Fibroblast of skin of scalp (primary cell): ENCODE measurements at places on chromosomes 6 and 20.
A peak's percentile ranks its signal among the peaks of the same experiment; 100 is the strongest.

DNA sequence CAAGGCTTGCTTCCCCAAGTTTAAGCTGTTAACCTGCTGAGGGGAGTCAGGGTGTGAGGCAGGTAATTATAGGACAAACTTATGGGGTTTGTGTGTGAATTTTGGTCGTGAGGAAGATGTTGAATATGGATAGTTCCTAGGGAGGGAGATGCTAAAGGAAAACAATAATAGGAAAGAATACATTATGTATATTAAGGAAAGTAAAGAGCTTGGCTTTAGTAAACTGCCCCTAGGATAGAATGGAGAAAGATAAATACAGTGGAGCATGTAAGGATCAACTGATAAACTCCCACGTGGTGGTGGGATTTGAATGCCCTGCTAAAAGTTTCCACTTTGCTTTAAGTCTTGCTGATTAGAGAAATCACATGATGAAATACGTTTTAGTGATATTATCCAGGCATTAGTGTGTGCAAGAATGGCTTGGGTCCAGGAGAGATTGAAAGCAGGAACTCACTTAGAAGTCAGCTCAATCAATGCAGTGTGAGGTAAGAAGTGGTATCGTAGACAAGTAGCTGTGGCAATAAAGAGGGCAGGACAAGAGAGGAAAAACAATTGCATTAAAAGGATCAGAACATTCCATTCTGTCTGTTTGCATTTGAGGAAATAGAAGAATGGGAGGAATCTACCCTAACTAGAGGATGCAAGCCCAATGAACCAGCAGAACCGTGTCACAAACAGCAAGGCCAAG lies 52.5 kb downstream of the RPS12 start:
- no peak for DNase-seq

- DNase-seq = peak; percentile 50
Observed at GRCh38 chr6:14518515-14519217, 401.1 kb downstream of the CD83 start.

DNA sequence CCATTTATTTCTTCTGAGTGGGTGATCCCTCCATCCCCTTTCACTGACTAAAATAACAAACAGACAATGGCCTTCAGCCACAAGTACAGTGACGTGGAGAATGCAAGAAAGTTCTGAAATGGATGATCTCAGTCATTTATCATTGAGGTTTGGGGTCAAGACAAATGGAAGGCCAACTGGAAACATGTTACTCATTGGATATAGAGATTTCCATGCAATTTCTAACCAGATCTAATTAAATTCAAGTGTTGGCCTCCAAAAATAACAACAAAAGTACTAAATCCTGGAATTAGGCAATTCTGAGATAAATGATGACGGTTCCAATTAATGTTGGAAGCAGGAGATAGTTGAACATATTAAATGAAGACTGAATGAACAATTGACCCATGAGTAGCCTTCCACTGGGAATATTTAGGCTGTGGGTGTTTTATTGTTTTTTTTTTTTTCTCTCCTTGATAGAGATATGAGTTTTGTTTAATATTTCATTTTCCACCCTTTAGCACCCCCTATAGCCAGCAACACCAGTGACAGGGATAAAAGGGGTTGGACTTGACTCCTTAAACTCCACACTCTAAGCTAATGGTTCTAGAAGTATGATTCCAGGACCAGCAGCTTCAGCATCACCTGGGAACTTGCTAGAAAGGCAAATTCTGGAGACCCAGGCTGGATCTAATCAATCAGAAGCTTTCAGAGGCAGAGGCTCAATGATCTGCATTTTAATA lies 112.8 kb downstream of the BCAS1 start:
- peak; percentile 82 for DNase-seq

DNA sequence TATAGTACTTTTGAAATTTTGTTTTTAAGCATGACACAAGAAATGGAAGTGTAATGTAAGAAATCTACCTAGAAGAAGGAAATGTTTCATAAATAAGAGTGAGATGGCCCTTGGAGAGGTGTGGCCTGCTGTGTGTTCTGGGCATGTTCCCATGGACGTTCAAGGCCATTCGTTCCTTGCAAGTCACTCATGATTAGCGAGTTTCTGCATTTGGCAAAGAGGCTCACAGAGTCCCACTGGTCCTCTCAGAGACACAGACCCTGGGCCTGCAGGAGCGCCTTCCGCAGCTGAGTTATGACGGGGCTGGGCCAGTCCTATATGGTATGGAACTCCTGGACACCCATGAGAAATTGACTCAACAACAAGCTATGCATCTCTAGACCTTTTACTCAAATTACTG lies 7.2 kb downstream of the THBS2 start:
- no peak for DNase-seq

DNA sequence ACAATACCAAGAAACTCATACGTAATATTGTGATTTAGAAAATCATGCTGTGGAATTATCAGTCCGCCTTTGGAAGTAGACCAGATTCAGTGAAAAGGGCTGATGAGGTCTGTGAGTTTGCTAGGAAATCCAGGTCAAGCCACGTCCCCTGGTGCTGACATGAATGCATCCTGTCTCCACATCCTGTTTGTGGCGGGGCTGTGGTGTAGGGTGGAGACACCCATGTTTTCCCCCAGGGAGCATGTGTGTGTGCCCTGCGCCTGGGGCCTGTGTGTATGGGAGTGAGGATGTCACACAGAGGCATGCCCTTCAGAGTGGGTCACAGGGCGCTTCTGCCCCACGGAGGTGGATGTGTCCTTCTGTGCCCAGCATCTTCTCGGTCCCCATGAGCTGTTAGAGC lies 109.1 kb downstream of the SASH1 start:
- DNase-seq = no peak

GRCh38 chr6:1037430-1038202 lies 274.3 kb upstream of the FOXQ1 start:
- no peak for DNase-seq

- DNase-seq = no peak
Observed at GRCh38 chr6:170200458-170200891, 90.4 kb downstream of the DLL1 start.

DNA sequence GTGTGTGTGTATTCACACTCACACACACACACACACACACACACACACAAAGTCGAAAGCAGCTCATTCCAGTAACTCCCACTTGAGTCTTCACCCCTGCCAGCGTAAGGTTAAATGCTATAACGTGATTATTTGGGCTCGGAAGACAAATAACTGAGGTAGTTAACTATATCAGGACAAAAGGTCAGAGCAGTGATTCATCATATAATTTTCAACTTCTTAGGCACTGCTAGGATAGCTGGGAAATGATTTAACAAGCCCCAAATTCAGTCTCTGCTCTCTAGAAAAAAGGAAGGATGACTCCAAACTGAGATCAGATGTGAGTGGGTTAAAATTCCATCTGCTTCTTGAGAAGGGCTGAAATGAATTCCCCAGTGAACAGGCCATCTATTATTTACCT lies 30.7 kb downstream of the HDGFL1 start:
- no peak for DNase-seq

DNA sequence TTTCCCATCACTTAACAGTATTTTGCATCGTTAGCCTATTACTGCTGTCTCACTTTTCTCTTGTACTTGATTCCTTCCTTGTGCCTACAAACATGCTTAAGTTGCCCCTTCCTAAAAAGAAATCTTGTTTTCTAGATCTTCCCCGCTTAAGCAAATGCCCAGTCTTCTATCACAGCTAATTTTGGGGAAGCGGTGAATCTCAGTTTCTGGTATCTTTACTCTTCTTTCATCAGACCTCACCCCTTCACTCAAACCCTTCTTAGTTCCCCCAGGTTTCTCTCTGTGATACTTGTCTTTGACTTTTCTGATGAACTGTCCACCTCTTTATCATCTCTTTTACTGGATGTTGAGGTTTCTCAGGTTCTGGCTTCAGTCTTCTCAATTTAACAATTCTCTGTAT lies 14.2 kb downstream of the VAPB start:
- DNase-seq = no peak
